ENCODE measurements at places on chromosomes 12 and 14.

- no peak for DNase-seq
Observed at GRCh38 chr12:42945927-42946326, 356.4 kb upstream of the PRICKLE1 start.

DNA sequence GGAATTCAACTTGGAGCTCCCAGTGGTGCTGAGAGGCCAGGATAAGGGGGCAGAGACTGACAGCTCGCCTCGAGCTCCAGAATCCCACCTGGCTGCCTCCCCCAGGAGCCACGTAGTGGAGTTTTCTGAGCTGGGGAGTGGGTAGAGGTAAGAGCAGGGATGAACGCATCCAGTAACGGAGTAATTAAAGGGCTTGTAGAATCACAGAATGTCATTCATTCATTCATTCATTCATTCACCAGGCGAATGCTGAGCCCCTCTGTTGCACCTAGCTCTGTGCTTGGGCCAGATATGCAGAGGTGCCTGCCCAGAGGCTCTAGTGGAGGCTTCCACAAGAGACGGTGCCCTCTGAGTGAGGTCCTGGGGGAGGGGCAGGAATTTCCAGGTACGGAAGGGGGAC is 8.1 kb downstream of the FAM181A start:
- no peak for DNase-seq

GRCh38 chr14:104144911-104145825 is 6.8 kb downstream of the KIF26A start:
- no peak for DNase-seq

- DNase-seq, result no peak
Observed at GRCh38 chr12:10697862-10698261, 24.0 kb upstream of the STYK1 start.

DNA sequence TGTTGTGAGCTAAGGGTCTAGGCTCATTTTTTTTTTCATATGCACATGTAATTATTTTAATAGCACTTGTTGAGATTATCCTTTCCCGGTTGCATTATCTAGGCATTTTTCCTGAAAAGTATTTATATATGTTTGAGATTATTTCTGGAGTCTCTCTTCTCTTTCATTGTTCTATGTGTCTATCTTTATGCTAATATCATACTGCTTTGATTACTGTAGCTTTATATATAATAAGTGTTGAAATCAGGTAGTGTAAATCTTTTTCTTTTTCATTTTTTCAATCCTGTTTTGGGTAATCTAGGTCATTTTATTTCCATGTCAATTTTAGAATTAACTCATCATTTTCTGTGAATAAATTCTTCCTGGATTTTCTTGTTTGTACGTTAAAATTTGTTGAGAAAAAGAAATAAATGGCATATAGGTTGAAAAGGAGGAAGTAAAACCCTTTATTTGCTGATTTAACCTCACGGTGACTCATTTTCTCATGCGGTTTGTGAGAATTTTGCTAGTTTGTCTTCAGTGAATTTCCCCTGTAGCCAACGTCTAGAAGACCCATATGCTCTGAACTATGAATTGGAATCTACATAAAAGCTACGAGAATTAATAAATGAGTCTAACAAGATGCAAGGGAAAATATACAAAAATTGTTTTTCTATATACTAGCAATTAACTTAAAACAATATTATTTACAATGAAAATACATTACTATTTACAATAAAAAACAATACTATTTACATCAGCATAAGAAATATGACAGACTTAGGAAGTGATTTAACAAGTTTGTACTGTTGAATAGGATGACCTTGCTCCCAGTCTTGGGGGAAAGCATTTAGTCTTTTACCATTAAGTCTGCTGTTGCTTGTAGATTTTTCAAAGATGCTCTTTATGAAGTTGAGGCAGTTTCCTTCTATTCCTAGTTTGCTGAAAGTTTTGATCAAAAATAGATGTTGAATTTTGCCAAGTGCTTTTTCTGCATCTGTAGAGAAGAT is 105.0 kb downstream of the SNAPC1 start:
- no peak for DNase-seq

DNA sequence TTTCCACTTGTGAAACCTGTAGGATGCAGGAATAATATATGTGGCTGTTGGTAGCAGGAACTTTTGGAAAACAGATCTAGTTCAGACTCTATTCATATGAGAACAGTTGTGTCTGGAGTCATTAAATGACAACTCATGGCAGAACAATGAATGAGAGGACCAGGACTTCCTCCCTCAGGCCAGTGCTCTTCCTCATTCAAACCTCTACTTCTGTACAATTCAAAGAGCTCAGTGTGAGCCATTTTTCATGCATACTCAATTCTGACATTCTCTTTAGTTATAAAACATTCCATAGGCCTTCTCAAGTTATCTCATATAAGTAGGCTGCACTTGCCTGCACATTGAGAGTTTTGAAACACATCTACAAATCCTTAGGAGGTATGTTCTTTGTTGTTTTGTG is 1526.6 kb upstream of the FLRT2 start:
- no peak for DNase-seq

DNA sequence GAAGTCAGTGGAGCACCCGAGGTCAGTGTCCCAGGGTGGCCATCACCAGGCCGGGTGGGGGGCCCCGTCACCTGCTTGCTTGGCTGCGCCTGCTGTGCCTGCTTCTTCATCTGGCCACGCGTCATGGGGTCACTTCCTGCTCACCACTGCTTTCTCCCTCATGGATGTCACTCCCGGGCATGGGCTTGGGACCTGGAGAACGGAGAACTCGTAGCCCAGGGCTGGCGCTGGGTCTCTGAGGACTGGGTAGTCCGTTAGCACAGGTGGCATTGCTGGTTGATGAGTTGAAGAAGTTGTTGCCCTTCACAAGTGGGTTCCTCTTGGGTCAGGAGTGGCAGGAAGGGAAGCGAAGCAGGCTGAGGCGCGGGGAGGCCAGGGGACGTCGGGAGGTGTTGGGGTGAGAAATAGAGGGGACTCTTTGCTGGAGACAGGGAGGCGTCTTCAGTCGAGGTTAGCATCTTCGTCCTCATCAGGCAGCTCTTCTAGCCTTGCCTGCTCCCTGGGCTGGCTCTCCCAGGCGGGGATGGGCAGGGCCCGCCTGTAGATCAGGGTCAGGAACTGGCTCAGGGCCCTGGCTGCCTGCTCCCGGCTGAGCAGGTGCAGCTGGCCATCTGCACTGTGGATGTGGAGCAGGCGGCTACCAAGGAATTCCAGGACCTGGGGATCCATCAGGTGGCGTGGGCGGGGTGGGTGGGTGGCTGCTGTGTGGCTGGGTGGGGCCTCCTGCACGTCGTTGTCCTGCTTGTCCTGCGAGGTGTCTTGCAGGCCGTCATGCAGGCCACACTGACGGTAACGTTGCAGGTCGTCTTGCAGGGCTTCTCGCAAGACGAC is 23.0 kb downstream of the RTL1 start:
- DNase-seq, result no peak

DNA sequence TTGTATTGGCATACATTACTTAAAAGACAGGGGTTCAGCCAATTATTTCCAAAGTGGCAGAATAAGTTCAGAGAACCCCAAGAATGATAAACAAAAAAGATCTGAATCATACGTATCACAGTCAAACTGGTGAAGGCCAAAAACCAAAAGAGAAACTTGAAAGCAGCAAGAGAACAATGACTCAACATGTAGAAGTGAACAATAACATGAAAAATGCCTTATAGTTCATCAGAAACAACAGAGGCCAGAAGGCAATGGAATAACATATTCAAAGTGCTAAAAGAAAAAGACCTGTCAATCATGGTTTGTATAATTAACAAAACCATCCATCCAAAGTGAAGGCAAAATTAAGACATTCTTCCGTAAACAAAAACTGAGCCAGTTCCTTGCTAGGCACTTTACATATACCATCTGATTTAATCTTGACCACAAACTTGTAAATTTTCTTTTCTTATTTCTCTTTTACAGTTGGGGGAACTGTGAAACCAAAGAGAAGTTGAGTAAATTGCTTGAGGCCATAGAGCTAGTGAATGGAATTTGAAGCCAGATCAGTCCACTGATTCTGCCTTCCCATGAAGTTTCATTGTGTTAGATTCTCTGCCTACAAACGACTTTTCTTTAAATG is 232.1 kb upstream of the SEL1L start:
- DNase-seq, result no peak

DNA sequence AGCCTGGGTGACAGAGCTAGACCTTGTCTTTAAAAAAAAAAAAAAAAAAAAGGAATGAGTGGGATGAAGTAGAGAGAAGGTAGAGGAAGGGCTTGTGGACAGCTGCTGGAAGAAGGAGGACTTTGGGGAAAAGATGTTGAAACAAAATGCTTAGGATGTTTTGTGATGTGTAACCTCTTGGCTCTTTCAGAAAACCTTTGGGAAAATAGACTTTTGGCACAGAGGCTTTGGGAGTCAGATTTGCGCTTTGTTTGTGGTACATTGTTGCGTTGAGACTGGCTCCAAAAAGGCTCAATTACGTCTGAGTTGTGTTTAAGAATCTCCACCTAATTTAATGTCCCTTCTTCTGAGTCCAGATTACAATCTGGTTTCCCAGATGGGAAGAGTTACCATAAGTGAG is 32.9 kb upstream of the SPTLC2 start:
- DNase-seq, result no peak

DNA sequence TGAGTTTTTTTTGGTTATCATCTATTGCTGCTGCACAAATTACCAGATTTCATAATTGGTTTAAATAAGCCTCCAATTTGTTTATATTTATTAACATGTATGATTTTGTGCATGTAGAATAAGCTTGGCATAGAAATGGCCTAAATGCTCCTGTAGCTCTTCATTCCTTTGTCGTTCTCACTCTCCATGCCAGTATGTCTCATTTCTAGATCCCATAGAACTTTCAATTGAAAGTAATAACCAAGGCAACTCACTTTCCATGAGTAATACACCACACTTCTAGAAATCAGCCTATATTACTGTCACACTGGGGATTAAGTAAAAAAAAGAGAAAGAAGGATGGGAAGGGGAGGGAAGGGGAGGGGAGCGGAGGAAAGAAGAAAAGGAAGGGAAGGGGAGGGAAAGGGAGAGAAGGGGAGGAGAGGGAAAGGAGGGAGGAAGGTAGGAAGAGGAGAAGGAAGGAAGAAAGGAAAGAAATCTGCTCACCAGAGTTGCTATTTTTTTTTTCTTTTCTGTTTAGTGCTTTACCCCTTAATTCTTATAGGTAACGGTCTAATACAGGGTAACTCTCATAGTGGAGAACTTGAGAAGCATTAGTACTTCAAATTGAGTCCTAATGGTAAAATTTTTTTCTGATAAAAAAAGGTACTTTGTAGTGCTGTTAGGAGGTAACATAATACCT is 45.6 kb downstream of the MDM2 start:
- no peak for DNase-seq

GRCh38 chr12:6644903-6645302 is 2.3 kb downstream of the ACRBP start:
- DNase-seq, result no peak

GRCh38 chr12:2212537-2212936 is 159.8 kb downstream of the CACNA1C start:
- DNase-seq, result no peak

DNA sequence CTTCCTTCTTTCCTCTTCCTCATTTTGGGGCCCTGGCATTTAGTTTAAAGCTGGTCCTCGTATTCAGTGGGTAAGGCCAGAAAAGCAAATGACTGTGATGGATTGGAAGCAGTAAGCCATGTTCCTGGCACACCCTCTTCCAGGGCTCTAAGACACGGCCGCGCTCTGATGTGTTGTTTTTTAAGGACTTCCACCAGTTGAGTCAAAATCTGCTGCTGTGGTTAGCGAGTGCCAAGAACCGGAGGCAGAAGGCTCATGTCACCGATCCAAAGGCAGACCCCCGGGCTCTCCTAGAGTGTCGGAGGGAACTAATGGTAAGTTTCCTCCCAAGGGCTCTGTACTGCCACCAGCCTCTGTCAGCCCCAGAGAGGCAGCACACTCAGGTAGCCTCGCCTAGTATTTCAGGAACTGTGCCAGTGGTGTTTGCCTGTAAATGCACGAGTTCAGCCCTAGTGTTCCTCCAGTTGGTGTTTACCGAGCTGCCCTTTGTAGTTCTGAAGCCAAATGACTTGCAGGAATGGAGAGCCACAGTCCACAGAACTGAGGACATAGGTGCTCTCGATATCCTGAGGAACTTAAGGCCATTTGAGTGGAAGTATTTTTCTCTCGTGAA is 72.7 kb downstream of the ESR2 start:
- no peak for DNase-seq

DNA sequence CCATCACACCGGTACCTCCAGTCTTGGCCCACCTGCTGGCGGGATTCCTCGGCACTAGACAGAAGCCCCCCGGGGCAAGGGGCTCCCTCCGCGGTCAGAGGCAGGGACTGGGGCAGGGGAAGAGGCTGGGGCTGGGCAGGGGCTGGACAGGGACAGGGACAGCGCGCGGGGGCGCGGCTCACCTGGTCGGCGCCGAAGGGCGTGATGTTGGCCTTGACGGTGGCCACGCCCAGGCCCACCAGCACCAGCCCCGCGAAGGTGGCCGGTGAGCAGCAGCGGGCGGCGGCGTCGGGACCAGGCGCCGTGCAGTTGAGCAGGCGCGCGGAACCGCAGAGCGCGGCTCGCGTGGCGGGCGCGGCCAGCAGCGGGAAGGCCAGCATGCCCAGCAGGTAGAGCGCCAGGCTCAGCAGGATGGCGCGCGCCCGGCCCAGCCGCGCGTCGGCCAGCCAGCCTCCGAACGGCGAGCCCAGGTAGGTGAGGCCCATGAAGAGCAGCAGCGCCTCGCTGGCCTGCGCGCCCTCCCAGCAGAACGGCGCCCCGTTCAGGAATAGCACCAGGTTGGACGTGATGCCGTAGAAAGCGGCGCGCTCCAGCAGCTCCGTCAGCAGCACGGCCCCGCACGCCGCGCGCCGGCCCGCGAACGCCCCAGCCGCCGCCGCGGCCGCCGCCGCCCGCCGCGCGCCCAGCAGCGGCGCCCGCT is 392 bp downstream of the SLC15A4 start:
- DNase-seq, result peak; percentile 58

- no peak for DNase-seq
Observed at GRCh38 chr14:73188501-73188911, 48.8 kb upstream of the PAPLN start.

GRCh38 chr14:94638339-94638738 is 26.1 kb downstream of the SERPINA3 start:
- no peak for DNase-seq

GRCh38 chr14:103057028-103057371 is 349 bp downstream of the CDC42BPB start:
- DNase-seq, result no peak

GRCh38 chr14:77025744-77026165 is 2.8 kb downstream of the IRF2BPL start:
- no peak for DNase-seq

GRCh38 chr12:67752226-67752732 is 103.7 kb downstream of the DYRK2 start:
- no peak for DNase-seq

GRCh38 chr12:130832561-130833209 is 6.4 kb downstream of the STX2 start:
- DNase-seq, result no peak

DNA sequence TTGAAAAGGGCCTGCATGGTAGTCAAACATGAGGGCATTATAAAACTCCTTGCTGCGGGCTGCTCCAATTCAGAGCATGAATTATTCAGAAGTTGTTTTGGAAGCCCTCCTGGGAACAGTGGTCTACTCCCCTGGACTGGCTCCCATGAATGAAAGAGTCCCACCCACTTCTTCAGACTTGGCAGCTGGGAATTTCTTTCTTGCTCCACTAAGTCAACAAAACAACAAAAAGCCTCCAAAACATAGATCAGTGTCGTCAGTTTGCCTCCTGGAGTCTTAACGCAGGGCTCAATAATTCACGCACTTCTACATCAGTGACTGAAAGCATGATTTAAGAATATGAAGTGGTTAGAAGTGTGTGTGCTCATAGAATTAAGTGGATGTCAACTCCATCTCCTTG is 37.9 kb downstream of the AKAP6 start:
- no peak for DNase-seq
